ENCODE measurements at places on chromosomes 5 and 9.

DNA sequence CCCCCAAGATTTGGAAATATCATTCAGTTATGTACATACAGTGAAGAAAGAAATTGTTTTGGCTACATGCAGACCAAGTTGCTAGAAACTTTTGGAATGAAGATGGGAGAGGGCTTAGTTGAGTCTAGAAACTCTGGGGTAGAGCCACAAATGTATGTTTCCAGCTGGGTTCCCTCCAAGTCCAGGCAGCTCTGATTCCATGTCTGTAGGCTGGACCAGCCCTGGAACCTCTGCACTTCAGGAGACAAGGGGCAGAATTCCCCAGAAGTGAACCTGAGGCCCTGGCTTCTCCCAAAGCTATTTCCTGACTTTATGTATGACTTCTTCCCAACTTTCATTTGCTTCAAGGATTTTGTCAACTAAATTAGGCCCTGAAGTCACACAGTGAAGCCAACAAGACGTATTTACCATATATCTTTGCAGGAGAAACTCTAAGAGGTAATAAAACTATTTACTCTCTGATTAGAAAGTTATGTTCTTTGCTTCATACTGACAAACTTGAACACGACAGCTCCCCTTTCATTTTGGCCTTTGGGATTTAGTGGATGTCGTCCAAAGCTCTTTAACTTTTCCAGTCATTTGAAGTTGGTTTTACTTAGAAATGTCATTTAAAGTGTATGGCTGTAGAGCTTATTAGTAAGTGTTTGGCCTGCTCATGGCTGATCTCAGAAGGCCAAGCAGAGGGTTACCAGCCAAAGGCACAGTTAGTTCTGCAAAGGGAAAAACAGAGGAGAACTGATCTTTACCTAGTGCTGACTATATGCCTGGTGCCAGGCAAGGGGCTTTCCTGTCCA lies 152.0 kb upstream of the SLC28A3 start:
- no peak for DNase-seq

DNA sequence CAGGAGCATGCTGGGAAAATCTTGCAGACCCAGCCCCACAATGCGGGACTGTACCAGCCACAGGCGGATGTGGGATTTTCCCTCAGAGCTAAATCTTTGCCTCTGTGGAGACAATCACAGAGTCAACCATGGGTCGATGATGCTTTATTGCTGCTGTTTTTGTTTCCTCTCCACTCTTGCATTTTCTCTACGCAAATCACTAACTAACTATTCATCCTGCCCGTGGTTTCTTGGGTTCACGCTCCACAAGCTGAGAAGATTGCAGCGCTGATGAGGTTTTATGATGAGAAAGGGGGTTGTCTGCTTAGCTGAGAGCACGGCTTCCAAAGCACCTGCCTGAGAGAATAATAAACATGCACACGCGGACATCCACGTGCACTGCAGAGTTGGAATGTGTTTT lies 500.2 kb upstream of the ADAMTS16 start:
- no peak for DNase-seq

DNA sequence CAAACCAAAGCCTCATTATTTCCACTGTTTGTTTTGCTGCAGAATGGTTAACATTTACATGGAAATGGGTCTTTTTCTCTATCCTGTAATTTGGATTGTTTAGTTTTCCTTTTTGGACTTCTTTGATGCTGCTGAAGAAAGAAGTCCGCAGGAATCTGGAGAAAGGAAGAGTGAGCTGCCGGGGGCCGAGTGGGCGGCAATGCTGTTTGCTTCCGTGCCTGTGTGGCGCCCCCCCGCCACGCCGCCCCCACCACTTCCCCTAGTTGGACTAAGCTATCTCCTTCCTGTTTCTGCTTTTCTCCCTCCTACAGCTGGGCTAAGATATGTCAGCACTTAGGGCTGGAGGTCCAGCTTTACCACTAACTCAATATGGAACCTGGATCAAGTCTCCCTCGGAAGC lies 39.7 kb downstream of the ACTL7B start:
- no peak for DNase-seq

- no peak for DNase-seq
Measured at GRCh38 chr5:93039888-93040287, 541.1 kb downstream of the NR2F1-AS1 start.

DNA sequence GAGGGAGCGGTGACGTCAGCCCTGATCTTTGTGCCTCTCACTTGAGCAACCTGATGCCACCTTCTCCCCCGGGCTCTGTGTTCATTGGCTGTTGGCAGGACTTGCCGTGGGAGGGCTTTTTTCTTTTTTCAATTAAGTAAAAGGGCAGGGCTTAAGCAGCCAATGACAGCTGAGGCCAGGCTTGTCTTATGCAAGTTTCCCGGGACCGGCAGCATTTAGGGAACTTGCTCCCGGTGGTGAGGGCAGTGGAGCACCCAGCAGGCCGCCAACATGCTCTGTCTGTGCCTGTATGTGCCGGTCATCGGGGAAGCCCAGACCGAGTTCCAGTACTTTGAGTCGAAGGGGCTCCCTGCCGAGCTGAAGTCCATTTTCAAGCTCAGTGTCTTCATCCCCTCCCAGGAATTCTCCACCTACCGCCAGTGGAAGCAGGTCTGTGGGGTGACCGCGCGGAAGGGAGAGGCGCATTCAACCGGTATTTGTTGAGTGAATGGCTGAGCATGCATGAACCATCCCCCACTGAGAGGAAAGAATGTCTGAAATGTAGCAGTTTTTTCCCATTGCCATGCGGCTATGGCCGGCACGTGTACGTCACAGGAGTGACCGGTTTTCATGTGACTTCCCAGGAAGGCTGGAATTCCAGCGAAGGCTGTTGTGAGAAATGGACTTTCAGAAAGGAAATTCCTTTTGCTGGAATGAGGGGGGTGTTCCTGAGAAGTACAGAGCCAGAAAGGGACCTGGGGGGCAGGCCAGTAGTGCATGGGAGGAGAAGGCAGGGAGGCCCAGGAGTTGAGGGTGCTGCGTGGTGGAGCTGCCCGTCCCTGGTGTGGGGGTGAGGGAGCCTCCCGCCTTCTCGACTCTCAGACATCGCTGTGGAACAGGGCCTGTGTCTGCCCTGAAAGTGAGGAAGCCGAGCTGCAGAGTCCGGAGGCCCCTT lies 29.0 kb downstream of the PTGES2 start:
- DNase-seq = peak; percentile 99

DNA sequence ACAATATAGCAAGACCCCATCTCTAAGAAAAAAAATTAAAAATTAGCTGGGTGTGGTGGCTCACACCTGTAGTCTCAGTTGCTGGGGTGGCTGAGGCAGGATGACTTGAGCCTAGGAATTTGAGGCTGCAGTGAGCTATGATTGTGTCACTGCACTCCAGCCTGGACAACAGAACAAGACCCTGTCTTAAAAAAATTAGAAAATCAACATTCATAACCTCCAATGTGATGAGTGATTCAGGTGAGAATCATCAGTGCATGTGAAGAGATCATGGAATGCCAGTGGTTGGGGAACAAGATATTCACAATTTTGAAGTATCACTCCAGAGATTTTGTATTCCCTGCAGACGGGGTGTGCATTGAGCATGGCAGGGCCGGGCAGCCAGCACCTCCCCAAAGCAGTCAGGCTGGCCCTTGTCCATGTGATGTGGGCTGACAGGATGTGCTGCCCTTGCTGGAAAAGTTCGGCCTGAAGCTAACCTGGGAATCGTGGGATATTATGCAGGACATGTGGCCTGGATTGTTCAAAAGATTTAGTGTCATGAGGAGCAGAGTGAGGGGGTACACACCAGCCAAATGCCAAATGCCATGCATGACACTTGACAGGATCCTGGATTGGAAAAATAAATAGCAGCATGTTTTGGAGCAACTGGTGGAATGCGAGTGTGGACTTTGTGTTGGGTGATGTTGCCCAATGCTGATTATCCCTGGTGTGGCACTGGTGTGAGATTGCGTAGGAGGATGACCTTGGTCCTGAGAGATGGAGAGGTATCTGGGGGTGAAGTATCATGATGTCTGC lies 189.0 kb downstream of the RGS3 start:
- no peak for DNase-seq

- DNase-seq = peak; percentile 87
Measured at GRCh38 chr5:19987612-19988361, at the start of gene CDH18. TSS of gene CDH18 (minus strand) at chr5:19988200. CDS start at chr5:19838986, 149,214 bp downstream.

GRCh38 chr9:69357030-69357775 lies 32.2 kb downstream of the ENTREP1 start:
- no peak for DNase-seq

- no peak for DNase-seq
Measured at GRCh38 chr5:33472805-33473409, 32.1 kb downstream of the TARS1 start.

- DNase-seq = peak; percentile 34
Measured at GRCh38 chr5:101678481-101679193, 617.4 kb downstream of the SLCO4C1 start.

DNA sequence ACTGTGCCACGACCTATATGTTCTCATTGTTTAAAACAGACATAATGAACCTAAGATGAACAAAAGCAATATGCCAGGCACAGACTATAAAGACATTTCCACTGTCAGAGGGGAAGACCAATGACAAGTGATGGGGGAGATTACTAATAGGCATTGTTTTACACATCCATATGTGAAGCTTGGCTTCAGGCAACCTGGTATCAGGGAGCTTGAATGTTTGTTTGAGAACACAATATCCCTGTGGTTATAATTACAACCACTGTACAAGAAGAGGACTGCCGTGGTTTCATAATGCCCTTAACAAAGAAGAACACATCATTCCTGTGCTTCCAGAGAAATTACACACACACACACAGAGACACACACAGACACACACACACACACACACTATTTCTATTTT lies 385.7 kb downstream of the BNC2 start:
- peak; percentile 53 for DNase-seq

DNA sequence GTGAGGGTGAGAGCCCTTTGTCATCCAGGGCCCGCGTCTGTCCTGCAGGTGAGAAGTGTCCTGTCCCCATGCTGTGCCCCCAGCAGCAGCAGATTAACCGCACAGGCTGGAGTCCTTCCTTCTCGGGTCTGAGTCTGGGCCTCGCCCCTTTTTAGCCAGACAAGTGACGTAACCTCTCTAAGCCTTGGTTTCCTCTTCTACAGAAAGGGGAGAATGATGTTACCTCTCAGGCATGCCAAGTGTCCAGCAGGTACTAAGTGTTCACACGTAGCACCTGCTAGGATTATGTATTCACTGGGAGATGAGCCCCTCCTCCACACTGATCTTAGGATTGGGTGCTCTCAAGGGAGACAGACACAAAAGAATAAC lies 6.9 kb downstream of the NEURL1B start:
- no peak for DNase-seq

DNA sequence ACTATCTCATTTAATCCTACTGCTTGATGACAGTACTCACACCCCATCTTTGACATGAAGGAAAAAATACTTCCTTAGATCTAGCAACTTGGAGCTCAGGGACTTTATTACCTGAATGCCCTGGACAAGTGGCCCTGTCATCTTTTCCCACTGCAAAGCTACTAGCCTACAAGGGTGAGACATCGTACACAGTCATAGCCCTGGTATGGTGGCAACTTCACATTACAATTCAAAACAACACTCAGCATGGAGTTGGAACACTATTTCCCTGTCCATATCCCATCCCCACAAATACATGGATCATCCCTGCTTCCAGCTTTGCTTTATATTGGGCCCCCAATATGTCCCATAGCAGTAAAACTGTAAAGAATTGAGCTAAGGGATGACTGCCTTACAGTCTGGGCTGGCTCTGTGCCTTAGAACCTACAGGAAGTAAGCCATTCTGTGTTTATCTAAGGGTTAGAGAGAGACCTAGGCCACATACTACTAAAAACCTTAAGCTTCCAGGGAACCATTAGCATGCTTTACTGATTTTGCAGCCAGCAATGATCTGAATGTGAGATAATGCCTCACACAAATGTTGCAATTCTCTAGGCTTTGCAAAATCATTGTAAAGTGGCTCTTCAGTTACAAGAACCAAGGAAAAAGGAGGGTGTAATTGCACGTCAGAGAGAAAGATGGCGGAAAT lies 55.9 kb downstream of the OTULIN start:
- no peak for DNase-seq

DNA sequence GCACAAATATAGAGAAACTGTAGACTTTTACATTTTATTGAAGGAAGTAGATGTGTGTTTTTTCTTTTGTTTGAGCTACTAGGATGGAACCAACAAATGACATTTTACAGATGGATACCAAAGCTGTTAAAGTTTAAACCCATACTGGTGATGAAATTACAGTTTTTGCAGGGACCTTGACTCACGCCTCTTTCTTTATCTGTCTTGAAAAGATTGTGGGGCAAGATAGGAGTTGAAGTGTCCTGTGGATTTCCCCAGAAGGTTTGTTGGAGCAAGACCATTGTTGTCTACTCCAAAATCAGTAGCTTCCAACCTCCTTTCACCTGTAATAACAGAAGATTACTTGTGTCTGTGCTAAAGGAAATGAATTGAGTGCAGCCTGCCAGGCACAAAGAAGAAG lies 4.1 kb upstream of the C5orf63 start:
- DNase-seq = no peak

- no peak for DNase-seq
Measured at GRCh38 chr9:32741706-32742105, 41.6 kb upstream of the TMEM215 start.

- DNase-seq = no peak
Measured at GRCh38 chr5:153237671-153238332, 252.7 kb upstream of the GRIA1 start.

DNA sequence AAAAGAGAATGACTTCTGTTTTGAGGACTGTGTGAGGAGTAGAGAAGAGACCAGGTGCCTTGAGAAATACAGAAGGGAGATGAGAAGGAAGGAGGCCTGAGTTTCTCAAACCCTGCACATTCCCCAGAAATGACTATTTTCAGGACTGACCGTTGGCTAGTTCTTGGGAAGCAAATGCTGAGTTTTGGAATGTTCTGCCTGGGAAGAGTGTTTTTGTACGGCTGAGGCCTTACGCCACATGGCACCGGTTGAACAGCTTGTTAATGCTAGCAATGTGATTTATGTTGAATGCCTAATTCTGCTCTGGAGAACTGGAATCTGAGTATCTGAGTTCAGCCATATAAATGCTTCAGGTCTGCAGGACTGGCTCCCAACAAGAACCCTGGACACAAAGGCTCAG lies 152.7 kb upstream of the ADAMTS16 start:
- DNase-seq = no peak

GRCh38 chr9:6428940-6429889 lies 16.2 kb downstream of the UHRF2 start:
- DNase-seq = no peak

DNA sequence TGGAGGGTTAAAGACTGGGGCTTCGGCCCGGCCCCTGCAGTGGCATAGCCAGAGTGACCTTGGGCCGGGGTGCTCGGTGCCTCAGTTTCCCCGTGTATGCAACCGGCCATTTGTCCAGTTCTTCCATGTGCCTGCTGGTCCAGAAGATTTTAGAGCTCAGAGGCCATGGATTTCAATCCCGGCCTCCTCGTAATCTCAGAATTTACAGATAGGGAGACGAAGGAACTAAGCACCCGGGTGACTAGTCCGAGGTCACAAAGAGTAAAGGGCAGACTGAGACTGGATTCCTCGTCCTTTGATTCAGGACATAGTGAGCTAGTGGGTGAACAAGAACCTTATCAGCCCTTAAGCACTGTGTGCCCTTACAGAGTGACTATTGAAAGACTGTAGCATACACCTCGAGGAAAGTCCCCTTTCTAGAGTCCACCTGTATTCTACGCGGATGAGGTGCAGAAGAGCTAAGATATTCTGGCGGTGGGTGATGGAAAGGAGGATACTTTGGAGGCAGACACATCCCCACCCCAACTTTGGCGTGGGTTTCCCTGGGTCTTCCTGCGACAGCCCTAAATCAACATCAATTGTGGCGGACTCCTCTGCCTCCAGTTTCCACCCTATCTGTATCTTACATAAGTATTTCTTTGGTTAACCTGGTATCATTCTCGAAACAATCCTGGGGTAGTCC lies 597 bp downstream of the SLC31A1 start:
- no peak for DNase-seq
